Activated naive CD8-positive, alpha-beta T cell treated with anti-CD3 and anti-CD28 coated beads, Interleukin-2, amount 50 U/mL, for 24 hours (primary cell): ENCODE measurements at places on chromosomes 4 and X.

DNA sequence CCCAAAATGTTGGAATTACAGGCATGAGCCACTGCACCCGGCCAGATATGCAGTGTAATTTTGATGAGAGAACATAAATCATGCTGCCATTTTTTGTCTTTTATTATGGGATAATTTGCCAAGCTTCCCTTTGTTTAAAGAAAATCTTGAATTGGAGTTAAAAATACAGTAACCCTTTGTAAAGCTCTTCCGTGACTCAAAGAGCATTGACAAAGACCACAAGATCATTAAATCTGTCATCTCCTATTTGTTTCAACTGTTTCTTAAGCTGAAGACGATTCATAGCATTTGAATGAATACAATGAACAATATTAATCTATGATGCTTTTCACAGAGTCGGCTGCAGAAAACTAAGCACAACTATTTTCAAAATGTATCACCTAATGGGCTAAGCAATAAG lies 132.6 kb downstream of the ANAPC4 start:
- H3K27me3 ChIP-seq, result no peaks in the 10 kb centered on the region
- no peaks in the 10 kb centered on the region for H3K36me3 ChIP-seq
- H3K4me3 ChIP-seq, result no peak overlapping the region
- DNase-seq, result no peak

GRCh38 chr4:24690436-24690835 lies 104.9 kb upstream of the SOD3 start:
- H3K27ac ChIP-seq, result no peak overlapping the region
- H3K4me1 ChIP-seq, result no peaks in the 10 kb centered on the region
- no peak overlapping the region for H3K4me3 ChIP-seq
- no peak for DNase-seq

DNA sequence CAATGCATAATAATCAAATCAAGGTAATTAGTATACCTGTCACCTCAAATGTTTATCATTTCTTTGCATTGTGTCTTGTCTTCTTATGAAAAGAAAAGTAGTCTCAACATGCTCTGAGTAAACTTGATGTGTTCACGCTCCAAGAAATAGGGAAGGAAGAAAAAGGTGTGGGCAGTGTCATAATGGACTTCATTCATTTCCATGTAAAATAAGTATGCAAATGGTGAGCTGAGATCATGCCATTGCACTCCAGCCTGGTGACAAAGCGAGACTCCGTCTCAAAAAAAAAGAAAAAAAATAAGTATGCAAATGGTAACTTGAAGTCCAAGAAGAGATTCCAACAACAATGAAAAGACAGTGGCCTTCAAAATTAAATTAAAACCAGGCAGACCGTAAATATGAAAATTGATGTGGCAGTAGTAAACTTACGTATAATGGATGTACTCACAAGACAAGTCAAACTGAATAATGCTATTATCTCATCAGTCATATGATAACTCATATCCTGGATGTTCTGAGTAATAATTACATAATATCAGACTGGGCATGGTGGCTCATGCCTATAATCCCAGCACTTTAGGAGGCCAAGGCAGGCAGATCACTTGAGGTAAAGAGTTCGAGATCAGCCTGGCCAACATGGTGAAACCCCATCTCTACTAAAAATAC lies 6.0 kb upstream of the CWH43 start:
- H3K36me3 ChIP-seq, result no peaks in the 10 kb centered on the region
- H3K27me3 ChIP-seq, result peaks cover 30% of the 10 kb centered on the region
- no peak for DNase-seq
- H3K4me1 ChIP-seq, result no peaks in the 10 kb centered on the region
- H3K4me3 ChIP-seq, result no peak overlapping the region
- H3K27ac ChIP-seq, result no peak overlapping the region

DNA sequence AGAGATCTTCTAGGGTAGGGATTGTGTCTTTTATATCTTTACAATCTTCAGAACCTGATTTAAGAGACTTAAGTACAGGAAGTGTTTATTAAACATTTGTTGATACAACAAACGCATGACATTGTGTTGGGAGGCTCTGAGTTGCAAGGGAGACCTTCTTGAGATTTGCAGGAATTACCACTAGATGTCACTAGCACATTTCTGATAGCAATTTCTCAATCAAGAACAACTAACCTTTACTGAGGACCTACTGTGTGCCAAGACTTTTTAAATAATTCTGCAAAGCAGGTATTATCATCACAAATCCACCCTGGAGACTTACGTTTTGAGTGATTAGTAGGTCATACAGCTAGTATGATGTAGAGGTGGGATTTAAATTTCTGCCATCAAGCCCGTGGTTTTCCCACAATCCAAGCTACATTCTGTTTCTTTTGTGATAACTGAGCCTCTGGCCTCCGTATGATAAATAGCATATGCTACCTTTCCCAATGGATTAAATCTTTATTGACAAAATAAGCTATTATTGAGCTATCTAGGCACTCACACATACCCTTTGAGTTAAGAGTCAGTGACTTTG lies 986.0 kb downstream of the CCSER1 start:
- H3K4me3 ChIP-seq, result no peak overlapping the region
- DNase-seq, result no peak
- H3K27me3 ChIP-seq, result no peaks in the 10 kb centered on the region
- H3K4me1 ChIP-seq, result no peaks in the 10 kb centered on the region
- no peak overlapping the region for H3K27ac ChIP-seq

DNA sequence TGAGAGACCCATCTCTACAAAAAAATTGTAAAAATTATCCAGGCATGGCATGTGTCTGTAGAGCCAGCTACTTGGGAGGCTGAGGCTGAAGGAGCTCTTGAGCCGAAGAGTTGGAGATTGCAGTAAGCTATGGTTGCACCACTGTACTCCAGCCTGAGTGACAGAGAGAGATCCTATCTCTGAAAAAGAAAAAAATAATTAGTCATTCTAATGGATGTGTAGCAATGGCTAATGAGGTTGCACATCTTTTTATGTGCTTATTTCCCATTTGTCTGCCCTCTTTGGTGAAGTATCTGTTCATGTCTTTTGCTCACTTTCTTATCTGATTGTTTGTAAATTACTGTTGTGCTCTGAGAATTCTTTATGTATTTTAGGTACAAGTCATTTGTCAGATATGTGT lies 19.0 kb upstream of the MAML3 start:
- H3K4me3 ChIP-seq, result no peak overlapping the region
- H3K27ac ChIP-seq, result no peak overlapping the region
- peaks cover 7% of the 10 kb centered on the region for H3K27me3 ChIP-seq
- H3K4me1 ChIP-seq, result peaks cover 2% of the 10 kb centered on the region
- H3K36me3 ChIP-seq, result peaks cover 2% of the 10 kb centered on the region

DNA sequence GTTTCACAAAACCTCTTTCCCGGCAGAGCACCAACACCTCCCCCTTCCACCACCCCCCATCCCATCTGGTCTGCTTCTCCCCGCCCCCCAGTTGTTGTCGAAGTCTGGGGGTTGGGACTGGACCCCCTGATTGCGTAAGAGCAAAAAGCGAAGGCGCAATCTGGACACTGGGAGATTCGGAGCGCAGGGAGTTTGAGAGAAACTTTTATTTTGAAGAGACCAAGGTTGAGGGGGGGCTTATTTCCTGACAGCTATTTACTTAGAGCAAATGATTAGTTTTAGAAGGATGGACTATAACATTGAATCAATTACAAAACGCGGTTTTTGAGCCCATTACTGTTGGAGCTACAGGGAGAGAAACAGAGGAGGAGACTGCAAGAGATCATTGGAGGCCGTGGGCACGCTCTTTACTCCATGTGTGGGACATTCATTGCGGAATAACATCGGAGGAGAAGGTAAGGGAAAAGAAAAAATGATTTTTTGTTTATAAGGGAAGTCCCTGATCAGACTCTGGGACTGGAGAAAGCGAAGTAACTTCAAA lies at the start of gene PDGFRA:
Gene PDGFRA (plus strand): TSS at position 333 of the 541 bp plus-strand sequence. CDS start 29,476 bp downstream, outside the sequence.
- H3K36me3 ChIP-seq, result no peaks in the 10 kb centered on the region
- peak within 1 kb of the TSS; percentile 14 for H3K4me3 ChIP-seq
- H3K27ac ChIP-seq, result peak within 1 kb of the TSS; percentile 62
- no peak for DNase-seq
- H3K27me3 ChIP-seq, result peaks cover 83% of the 10 kb centered on the region
- peaks cover 43% of the 10 kb centered on the region for H3K4me1 ChIP-seq

GRCh38 chr4:154475820-154476219 lies 15.8 kb downstream of the DCHS2 start:
- H3K27me3 ChIP-seq, result peaks cover 16% of the 10 kb centered on the region
- no peak overlapping the region for H3K27ac ChIP-seq
- H3K4me1 ChIP-seq, result no peaks in the 10 kb centered on the region

DNA sequence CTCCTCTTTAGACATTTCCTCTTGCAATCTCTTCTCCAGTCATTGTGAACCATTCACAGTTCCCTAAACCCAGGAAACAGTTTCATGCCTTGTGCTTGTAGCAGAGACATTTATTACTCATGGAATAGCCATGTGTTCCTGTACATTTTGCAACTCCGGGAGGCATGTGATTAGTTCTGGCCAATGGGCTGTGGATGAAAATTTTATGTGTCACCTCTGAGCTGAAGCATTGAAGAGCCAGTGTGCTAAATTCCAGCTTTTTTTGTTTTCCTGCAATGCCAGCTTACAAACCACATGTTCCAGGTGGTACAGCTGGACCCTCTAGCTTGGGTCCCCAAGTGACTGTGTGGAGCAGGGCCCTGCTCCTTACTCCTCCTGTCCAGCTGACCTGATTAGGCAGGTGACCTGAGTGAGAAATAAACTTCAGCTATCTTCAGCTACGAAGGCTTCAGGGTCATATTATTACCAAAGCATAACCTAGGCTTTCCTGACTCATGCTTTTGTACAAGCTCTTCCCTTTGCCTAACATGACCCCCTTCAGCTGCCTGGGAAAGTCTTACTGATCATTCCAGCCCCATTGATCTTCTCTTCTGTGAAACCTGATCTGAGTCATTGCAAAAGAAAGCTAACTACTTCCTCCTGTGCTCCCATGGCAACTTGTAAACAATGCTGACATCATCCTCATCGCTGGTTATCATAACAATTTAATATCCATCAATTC lies 200.4 kb downstream of the PTTG2 start:
- H3K27me3 ChIP-seq, result no peaks in the 10 kb centered on the region
- H3K27ac ChIP-seq, result peak overlapping the region; percentile 89
- DNase-seq, result peak; percentile 27
- H3K36me3 ChIP-seq, result peaks cover 12% of the 10 kb centered on the region
- peaks cover 56% of the 10 kb centered on the region for H3K4me1 ChIP-seq

GRCh38 chr4:52249581-52249980 lies 198.5 kb downstream of the SPATA18 start:
- no peaks in the 10 kb centered on the region for H3K36me3 ChIP-seq
- no peaks in the 10 kb centered on the region for H3K4me1 ChIP-seq
- no peak for DNase-seq
- peaks cover 4% of the 10 kb centered on the region for H3K27me3 ChIP-seq
- no peak overlapping the region for H3K4me3 ChIP-seq
- no peak overlapping the region for H3K27ac ChIP-seq

- H3K4me3 ChIP-seq, result no peak overlapping the region
- no peaks in the 10 kb centered on the region for H3K36me3 ChIP-seq
- H3K27me3 ChIP-seq, result peaks cover 12% of the 10 kb centered on the region
- no peak overlapping the region for H3K27ac ChIP-seq
- DNase-seq, result no peak
Observed at GRCh38 chr4:155614111-155614762, 52.4 kb upstream of the GUCY1A1 start.

DNA sequence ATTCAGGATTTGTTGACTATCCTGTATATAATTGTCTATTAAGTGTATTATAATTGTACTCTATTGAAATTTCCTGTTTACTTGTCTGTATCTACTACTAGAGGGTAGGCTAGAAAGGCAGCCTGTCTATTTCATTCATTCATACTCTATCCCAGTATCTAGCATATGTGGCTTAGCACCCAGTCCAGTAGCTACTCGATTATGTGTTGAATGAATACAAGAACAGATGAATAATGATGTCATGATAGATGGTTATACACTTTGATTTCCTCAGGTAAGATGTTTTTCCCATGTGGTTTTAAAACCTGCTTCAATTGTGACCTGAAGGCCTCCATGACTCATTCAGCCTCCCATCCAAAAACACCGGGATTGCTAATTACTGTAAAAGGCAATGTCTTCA lies 68.0 kb downstream of the IL21 start:
- no peak overlapping the region for H3K4me3 ChIP-seq
- H3K36me3 ChIP-seq, result no peaks in the 10 kb centered on the region
- DNase-seq, result no peak

DNA sequence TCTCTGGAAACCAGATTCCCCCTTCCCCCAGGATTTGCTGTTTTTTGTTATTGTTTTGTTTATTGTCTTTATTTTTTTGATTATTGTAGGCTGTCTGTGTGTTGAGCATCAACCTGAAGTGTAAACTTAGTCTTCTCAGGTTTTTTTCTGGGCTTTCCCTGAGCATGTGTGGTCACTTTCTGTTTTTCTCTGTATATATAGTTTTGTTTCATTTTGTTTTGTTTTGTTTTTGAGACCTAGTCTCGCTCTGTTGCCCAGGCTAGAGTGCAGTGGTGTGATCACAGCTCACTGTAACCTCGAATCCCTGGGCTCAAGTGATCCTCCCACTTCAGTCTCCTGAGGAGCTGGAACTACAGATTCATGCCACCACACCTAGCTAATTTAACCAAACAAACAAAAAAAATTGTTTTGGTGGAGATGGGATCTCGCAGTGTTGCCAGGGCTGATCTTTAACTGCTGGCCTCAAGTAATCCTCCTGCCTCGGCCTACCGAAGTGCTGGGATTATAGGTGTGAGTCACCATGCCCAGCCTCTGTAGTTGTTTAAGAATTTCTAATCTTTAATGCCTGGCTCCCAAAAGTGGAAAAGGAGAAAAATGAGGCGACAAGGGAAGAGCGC lies 9.1 kb downstream of the IL13RA1 start:
- no peak for DNase-seq
- peak overlapping the region; percentile 64 for H3K27ac ChIP-seq
- H3K36me3 ChIP-seq, result no peaks in the 10 kb centered on the region
- peaks cover 8% of the 10 kb centered on the region for H3K4me1 ChIP-seq

- peak overlapping the region; percentile 47 for H3K4me3 ChIP-seq
- no peaks in the 10 kb centered on the region for H3K27me3 ChIP-seq
- peaks cover 30% of the 10 kb centered on the region for H3K4me1 ChIP-seq
- peak overlapping the region; percentile 66 for H3K27ac ChIP-seq
Observed at GRCh38 chr4:14178421-14178820, 550.9 kb upstream of the BOD1L1 start.

GRCh38 chrX:97021680-97022079 lies 138.0 kb downstream of the RPA4 start:
- peaks cover 2% of the 10 kb centered on the region for H3K36me3 ChIP-seq
- H3K27me3 ChIP-seq, result no peaks in the 10 kb centered on the region

DNA sequence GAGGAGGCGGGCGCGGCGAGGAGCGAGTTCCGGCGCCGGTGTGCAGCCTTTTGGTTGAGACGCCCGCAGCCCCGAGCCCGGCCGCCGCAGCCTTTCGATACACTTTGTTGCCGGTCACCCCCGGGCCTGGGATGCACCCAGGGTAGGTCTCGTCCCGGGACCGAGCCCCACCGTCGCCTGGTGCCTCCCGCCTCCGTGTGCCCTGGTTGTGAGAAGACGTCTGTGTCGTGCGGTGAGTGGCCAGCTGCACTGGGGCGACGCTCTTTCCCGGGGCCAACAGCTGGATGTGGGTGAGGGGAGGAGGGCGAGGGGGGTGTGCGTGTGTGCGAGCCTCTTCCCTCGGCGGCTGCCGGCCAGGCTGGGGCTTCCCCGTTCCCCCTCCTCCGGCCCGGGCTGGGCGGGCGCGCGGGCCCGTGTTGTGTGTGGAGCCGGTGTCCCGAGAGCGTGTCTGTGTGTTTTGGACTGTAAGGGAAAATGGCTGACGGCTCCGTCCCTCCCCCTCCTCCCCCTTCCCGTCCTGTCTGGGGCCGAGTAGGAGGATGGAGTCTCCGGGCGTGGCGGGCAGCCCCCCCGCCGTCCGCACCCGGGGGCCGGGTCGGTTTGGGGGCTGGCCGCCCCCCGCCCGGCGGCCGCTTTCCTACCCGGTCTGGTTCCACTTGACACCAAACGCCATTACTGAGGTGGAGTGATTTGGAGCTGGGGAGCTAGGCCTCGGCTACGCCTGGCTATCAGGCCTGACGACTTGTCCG lies 807 bp downstream of the USP9X start:
- H3K4me3 ChIP-seq, result peak overlapping the region; percentile 89
- H3K27me3 ChIP-seq, result no peaks in the 10 kb centered on the region
- H3K36me3 ChIP-seq, result peaks cover 8% of the 10 kb centered on the region
- peak overlapping the region; percentile 83 for H3K27ac ChIP-seq
- DNase-seq, result peak; percentile 34
